Activated naive CD4-positive, alpha-beta T cell treated with anti-CD3 and anti-CD28 coated beads for 36 hours (primary cell): ENCODE measurements at places on chromosomes 5 and 9.

- no peak for DNase-seq
- H3K36me3 ChIP-seq, result peaks cover 6% of the 10 kb centered on the region
- peaks cover 29% of the 10 kb centered on the region for H3K4me1 ChIP-seq
- no peaks in the 10 kb centered on the region for H3K27me3 ChIP-seq
Observed at GRCh38 chr5:76579166-76579937, 43.9 kb downstream of the F2RL2 start.

DNA sequence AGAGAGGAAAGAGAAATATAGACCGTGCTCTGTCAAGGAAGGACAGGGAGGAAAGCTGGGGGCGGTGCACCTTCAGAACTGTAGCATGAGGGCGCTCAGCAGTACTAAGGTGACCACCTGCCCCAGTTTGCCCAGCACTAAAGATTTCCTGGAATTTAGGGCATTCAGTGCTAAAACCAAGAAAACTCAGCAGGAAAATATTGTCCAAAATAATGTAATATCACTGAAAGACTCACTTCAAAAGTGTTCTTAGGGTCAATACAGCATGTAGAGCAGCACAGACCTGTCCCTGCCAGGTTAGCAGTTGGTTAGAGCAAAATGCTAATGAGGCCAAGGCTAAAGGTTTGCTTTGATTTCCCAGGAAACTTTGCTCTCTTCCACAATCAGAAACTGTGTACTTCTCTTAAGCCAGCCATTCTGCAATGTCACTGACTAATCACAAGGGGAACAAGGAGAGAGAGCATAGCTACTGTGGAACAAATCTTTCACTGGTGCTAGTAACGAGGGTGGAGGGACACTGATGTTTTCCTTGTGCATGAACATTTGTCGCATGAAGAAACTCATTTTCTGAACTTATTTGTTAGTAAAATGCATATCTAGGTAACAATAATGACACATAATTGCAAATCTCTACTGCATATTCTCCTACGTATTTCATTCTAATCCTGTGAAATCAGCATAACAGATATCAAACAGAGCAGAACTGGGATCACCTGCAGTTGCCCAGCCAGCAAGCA, 53.0 kb upstream of the GRAMD2B start:
- no peak overlapping the region for H3K27ac ChIP-seq
- H3K4me1 ChIP-seq, result peaks cover 10% of the 10 kb centered on the region
- H3K27me3 ChIP-seq, result no peaks in the 10 kb centered on the region
- H3K36me3 ChIP-seq, result no peaks in the 10 kb centered on the region
- no peak overlapping the region for H3K4me3 ChIP-seq
- DNase-seq, result no peak

GRCh38 chr5:43042626-43043399, 2.7 kb upstream of the ANXA2R start:
- peaks cover 10% of the 10 kb centered on the region for H3K36me3 ChIP-seq
- H3K4me3 ChIP-seq, result peak overlapping the region; percentile 96
- H3K27me3 ChIP-seq, result no peaks in the 10 kb centered on the region
- H3K27ac ChIP-seq, result peak overlapping the region; percentile 99

DNA sequence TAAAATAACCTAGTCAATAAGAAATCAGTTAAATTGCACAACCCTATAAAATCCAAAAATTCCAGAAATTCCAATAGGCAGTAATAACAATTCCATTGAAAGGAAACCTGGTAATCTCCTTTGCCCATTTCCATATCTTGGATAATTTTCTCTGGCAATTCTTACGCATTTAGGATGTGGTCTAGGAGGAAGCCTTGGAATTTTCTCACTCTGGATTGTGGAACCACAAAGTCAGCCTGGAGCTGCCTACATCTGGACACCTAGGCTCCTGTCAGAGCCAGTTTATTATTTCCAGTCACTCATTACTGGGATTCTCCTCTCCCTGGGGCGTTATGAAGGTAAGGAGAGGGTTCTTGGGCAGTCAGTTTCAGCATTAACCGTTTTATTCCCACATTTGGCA, 40.3 kb upstream of the GNE start:
- peaks cover 1% of the 10 kb centered on the region for H3K36me3 ChIP-seq
- no peak overlapping the region for H3K4me3 ChIP-seq
- H3K4me1 ChIP-seq, result no peaks in the 10 kb centered on the region
- no peak for DNase-seq
- H3K27me3 ChIP-seq, result no peaks in the 10 kb centered on the region

GRCh38 chr5:131381777-131382176, 117.9 kb downstream of the CDC42SE2 start:
- H3K27ac ChIP-seq, result peak overlapping the region; percentile 96
- H3K4me3 ChIP-seq, result peak overlapping the region; percentile 45
- H3K36me3 ChIP-seq, result peaks cover 31% of the 10 kb centered on the region
- DNase-seq, result no peak

GRCh38 chr9:6006749-6007057, 8.7 kb downstream of the RANBP6 start:
- peaks cover 52% of the 10 kb centered on the region for H3K4me1 ChIP-seq
- peak overlapping the region; percentile 79 for H3K4me3 ChIP-seq
- no peaks in the 10 kb centered on the region for H3K27me3 ChIP-seq
- no peak for DNase-seq
- H3K27ac ChIP-seq, result no peak overlapping the region

- no peak overlapping the region for H3K27ac ChIP-seq
- no peaks in the 10 kb centered on the region for H3K4me1 ChIP-seq
- no peak for DNase-seq
- no peak overlapping the region for H3K4me3 ChIP-seq
- H3K27me3 ChIP-seq, result no peaks in the 10 kb centered on the region
Observed at GRCh38 chr5:18553269-18553668, 919.0 kb downstream of the TAF11L14 start.

DNA sequence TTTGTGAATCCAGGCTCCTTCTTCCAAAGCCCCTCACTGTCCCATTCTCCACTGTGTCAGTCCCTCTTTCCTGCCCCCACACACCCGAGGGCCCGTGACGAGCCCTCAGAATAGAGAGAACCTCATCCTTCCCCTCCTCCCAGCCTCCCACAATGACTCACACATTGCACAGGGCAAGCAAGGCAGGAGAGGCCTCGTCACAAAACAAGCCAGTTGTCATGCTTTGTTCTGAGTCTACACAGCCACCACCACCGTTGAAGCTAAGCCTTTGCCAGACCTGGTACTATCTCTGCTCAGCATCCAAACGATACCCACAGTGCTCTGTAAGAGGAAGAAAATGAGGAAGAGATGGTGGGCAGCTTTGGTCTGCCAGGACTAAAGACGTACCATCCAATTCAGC, 142.2 kb upstream of the ZNF366 start:
- no peaks in the 10 kb centered on the region for H3K36me3 ChIP-seq
- no peak overlapping the region for H3K27ac ChIP-seq
- H3K4me3 ChIP-seq, result no peak overlapping the region

DNA sequence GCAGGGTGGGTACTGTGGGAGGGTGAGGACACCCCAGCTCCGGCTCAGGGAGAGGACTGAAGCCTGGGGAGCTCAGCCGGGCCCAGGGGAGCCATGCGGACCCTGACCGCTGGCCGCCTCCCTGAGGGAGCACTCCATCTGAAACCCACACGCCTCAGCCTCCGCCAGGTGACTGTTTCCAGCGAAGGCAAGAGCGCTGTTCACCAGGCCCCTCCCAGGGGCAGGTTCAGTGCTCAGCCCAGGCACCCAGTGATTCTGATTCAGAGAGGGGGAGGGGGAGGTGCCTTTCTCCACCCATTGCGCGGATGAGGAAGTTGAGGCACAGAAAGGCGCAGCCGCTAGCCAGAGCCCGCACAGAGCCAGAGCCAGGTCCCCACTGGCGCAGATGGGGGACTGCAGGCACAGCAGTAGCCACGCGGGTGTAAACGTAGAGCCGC, 27.0 kb downstream of the ADGRD2 start:
- H3K27ac ChIP-seq, result no peak overlapping the region
- H3K27me3 ChIP-seq, result peaks cover 18% of the 10 kb centered on the region
- no peaks in the 10 kb centered on the region for H3K4me1 ChIP-seq
- no peak for DNase-seq
- H3K4me3 ChIP-seq, result no peak overlapping the region
- H3K36me3 ChIP-seq, result no peaks in the 10 kb centered on the region

GRCh38 chr9:69122549-69123141, 51.4 kb upstream of the TJP2 start:
- H3K27me3 ChIP-seq, result no peaks in the 10 kb centered on the region
- H3K27ac ChIP-seq, result no peak overlapping the region
- H3K36me3 ChIP-seq, result peaks cover 2% of the 10 kb centered on the region

GRCh38 chr5:175547842-175548241, 69.5 kb downstream of the SFXN1 start:
- peaks cover 4% of the 10 kb centered on the region for H3K27me3 ChIP-seq
- H3K4me1 ChIP-seq, result peaks cover 9% of the 10 kb centered on the region
- DNase-seq, result no peak
- H3K36me3 ChIP-seq, result no peaks in the 10 kb centered on the region

- H3K36me3 ChIP-seq, result no peaks in the 10 kb centered on the region
- no peak overlapping the region for H3K4me3 ChIP-seq
- H3K27ac ChIP-seq, result no peak overlapping the region
- no peaks in the 10 kb centered on the region for H3K27me3 ChIP-seq
- DNase-seq, result no peak
- H3K4me1 ChIP-seq, result no peaks in the 10 kb centered on the region
Observed at GRCh38 chr9:136297016-136297691, 6.7 kb downstream of the CCDC187 start.

GRCh38 chr9:126496181-126496576, 117.5 kb upstream of the LMX1B start:
- no peak overlapping the region for H3K27ac ChIP-seq
- H3K27me3 ChIP-seq, result peaks cover 12% of the 10 kb centered on the region
- H3K4me1 ChIP-seq, result peaks cover 12% of the 10 kb centered on the region
- H3K36me3 ChIP-seq, result no peaks in the 10 kb centered on the region
- H3K4me3 ChIP-seq, result no peak overlapping the region

- no peak overlapping the region for H3K4me3 ChIP-seq
- H3K36me3 ChIP-seq, result no peaks in the 10 kb centered on the region
- no peak overlapping the region for H3K27ac ChIP-seq
- no peaks in the 10 kb centered on the region for H3K27me3 ChIP-seq
Observed at GRCh38 chr9:84917366-84918070, 248.0 kb downstream of the NTRK2 start.

GRCh38 chr5:178241688-178242231, 9.2 kb upstream of the PHYKPL start:
- peaks cover 37% of the 10 kb centered on the region for H3K4me1 ChIP-seq
- H3K27me3 ChIP-seq, result no peaks in the 10 kb centered on the region
- H3K4me3 ChIP-seq, result no peak overlapping the region
- no peaks in the 10 kb centered on the region for H3K36me3 ChIP-seq
